ENCODE measurements at places on chromosomes 11 and 22. TPM values are rescaled to one million over a fixed set of nuclear protein-coding genes. Genes with fewer than 3 reads are reported as not detected.
A peak's percentile ranks its signal among the peaks of the same experiment; 100 is the strongest.

Gene MS4A15
- total RNA-seq, result not detected

DNA sequence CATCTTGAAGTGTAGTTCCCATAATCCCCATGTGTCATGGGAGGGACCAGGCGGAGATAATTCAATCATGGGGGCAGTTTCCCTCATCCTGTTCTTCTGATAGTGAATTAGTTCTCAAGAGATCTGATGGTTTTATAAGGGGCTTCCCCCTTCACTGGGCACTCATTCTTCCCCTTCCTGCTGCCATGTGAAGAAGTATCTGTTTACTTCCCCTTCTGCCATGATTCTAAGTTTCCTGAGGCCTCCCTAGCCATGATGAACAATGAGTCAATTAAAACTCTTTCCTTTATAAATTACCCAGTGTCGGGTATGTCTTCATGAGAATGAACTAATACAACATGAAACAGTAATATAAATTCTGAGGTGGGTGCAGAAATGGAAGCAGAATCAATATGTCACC lies 12.1 kb upstream of the SPTBN2 start:
- no peak for DNase-seq

Gene EFCAB6
- 1.8 TPM for total RNA-seq

- peak; percentile 68 for DNase-seq
Observed at GRCh38 chr22:45453764-45454163, 40.3 kb downstream of the RIBC2 start.

GRCh38 chr11:92750794-92751193 lies 218.7 kb upstream of the MTNR1B start:
- DNase-seq, result no peak

GRCh38 chr11:13663631-13664071 lies 4.8 kb upstream of the FAR1 start:
- peak; percentile 63 for DNase-seq
